ENCODE measurements at places on chromosomes 6 and 20. TPM values are rescaled to one million over a fixed set of nuclear protein-coding genes. Genes with fewer than 3 reads are reported as not detected.

GRCh38 chr6:25447570-25447929 lies 168.4 kb downstream of the CARMIL1 start:
- DNase-seq: no peak

GRCh38 chr6:156163311-156163710 lies 613.9 kb upstream of the ARID1B start:
- DNase-seq: no peak

The LCA5 gene
- total RNA-seq: 4.8 TPM

The OPN5 gene
- total RNA-seq: 0.16 TPM

The USP49 gene
- 3.4 TPM for total RNA-seq

DNA sequence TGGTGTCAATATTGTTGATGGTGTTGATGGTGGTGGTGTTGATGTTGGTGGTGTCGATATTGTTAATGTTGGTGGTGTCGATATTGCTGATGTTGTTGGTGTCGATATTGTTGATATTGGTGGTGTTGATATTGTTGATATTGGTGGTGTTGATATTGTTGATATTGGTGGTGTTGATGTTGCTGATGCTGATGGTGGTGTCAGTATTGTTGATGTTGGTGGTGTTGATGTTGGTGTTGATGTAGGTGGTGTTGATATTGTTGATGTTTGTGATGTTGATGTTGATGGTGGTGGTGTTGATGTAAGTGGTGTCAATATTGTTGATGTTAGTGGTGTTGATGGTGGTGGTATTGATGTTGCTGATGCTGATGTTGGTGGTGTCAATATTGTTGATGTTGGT lies 240.0 kb downstream of the CDH4 start:
- DNase-seq: no peak

DNA sequence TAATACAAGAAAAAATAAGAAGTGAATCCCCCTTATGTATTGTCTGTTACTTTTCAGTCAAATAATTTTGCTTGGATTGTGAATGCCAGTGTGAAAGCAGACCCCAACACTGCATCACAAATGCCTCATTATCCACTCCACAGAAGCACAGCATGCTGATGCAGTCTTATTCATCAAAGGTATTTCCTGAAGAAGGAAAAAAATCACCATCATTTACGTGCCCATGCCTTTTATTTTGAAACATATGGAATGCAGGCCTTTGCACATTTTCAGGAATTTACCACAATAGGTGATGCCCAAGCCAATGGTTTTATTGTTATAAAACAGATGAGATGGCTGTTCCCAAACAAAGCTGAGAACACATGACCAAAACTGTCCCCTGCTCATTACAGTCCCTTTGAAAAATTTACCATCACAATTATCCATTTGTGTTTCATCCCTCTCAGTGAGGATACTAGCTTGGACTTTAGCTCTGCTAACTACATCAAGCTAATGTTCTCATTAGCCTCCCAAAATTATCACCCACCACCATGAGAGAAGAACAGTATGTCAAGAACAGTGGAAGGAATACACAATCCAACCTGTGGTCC lies 180.6 kb upstream of the HTR1E start:
- DNase-seq: no peak

GRCh38 chr20:52209154-52209571 lies 17.6 kb upstream of the ZFP64 start:
- DNase-seq: no peak

The PXDC1 gene
- 28.9 TPM for total RNA-seq

The GLP1R gene
- 0.22 TPM for total RNA-seq

The EPB41L2 gene
- 111 TPM for total RNA-seq

DNA sequence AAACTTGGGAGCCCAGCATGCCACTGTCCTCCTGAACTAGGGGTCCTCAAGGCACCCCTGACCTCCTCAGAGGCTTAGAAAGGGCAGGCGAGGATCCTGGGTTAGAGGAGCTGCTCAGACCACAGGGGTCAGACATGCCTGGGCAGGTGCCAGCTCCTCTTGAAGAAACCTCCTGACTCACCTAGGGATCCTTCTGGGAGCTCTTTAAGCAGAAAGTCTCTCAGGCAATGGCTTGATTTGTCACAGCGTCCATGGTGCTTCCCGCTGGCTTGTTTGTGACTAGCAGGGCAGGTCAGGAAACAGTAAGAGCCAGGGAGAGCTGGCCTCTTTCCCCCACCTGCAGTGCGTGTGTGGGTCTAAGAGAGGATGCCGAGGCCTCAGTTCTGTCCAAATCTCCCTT lies 174.5 kb upstream of the SNX9 start:
- no peak for DNase-seq

GRCh38 chr6:158810155-158811095 lies 8.7 kb downstream of the EZR start:
- no peak for DNase-seq

The DNAH8 gene
- 0.50 TPM for total RNA-seq

DNA sequence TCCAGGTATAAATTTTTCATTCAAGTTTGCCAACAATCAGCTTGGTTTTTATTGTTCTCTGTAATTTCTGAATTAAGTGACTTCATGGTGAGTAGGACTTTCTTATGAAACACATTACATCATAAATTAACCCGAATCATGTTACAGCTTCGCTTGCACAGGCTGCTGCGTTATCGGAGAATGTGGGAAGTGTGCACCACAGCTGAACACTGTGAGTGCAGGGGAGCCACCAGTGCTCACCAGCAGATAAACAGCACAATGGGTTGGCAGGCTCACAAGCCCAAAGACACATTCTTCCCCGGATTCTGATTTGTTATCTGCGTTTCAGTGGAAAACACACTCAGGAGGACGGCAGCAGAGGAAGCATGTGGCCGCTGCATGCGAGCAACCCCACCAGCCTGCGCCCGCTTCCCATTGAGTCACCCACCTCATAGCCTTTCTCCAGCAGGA lies 121.1 kb downstream of the GMDS start:
- no peak for DNase-seq

DNA sequence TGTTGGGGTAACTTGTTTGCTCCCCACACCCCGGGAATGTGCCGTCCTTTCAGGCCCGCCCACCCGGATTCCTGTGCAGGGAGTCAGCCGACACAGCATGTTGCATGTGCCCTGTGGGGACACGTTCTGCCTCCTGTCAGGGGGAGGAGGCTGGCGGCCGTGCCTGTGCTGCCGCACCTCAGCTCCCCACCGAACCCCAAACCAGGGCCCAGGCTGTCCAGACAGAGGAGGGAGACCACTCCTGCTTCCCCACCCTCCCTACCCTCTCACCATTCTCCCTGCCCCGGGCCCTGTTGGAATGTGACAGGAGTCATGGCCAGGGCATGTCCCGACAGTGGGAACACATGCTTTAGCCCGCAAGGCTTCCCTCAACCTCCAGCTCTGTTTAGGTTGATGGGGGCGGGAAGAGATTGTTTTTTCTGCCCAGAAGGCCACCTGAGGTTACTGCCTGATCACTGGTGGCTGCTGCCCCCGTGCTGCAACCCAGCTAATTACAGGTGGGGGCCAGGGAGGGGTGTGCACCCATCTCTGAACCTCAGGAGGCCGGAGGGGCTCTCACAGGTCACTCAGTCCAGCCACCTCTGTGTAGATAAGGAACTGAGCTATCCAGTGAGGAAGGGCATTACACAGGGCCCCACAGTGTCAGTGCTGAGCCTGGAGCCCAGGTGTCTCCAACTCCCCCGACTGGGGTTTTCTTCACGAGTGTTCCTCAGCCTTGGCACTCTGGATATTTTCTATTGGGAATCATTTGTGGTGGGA lies 13.6 kb downstream of the LRRC73 start:
- peak; percentile 44 for DNase-seq

GRCh38 chr6:97995158-97995557 lies 712.1 kb upstream of the MMS22L start:
- DNase-seq: no peak

The BTNL2 gene
- not detected for total RNA-seq

The NMBR gene
- not detected for total RNA-seq

The OSTM1 gene
- total RNA-seq: 34.5 TPM

The KIF25 gene
- not detected for total RNA-seq

- DNase-seq: peak; percentile 3
These were observed 1174.7 kb upstream of the MAP3K7 start for GRCh38 chr6:91761621-91762020.

- DNase-seq: peak; percentile 84
These were observed 15.7 kb upstream of the HLA-A start for GRCh38 chr6:29926413-29927274.

GRCh38 chr20:63697357-63697867 lies 960 bp downstream of the TNFRSF6B start:
- peak; percentile 66 for DNase-seq

DNA sequence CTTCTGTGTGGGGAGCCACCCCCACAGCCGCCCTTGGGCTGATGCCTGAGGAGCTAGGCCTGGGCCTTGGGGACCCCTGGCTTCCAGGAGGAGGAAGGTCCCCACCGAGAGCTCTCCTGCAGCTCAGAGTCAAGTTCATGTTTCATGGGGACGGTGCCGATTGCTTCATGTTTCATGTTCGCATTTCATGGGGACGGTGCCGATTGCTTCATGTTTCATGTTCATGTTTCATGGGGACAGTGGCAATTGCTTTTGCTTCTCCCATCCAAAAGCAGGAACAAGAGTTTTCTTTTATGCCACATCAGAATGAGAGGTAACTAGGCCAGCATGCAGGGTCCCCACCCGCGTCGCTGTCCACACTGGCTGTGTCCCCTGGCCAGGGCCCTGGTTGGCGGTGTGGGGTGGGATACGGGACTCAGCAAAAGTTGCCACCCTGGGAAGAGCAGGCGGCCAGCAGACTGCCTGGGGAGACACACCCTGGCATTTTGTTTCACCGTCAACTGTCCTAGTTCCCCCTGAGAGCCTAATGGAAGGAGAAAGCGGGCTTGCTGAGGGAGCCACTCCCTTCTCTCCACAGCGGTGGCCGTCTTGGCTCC lies 46.0 kb downstream of the DACT2 start:
- DNase-seq: no peak

DNA sequence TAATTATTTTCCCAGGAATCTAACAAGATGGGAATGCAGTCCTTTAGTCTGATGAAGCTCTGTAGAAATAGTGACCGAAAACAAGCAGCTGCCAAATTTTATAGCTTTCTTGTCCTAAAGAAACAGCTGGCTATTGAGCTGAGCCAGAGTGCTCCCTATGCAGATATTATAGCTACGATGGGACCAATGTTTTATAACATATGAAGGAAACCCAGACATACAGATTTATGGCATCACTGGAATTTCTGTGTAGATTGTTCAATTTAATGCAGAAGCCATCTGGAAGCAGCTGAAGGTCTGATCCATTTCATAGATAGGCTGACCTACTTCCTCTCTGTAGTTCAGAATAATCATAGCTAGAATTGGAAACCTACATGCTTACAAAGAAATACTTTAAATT lies 11.8 kb upstream of the SNPH start:
- DNase-seq: no peak

The ENPP1 gene
- 6.5 TPM for total RNA-seq

GRCh38 chr20:61857414-61857775 lies 208.3 kb downstream of the TAF4 start:
- no peak for DNase-seq

Measured in kidney (tissue), 22 donors.